ENCODE measurements at places on chromosomes 2 and 18.

- DNase-seq = no peak
Observed at GRCh38 chr18:48407358-48407757, 1.8 kb downstream of the ZBTB7C start.

DNA sequence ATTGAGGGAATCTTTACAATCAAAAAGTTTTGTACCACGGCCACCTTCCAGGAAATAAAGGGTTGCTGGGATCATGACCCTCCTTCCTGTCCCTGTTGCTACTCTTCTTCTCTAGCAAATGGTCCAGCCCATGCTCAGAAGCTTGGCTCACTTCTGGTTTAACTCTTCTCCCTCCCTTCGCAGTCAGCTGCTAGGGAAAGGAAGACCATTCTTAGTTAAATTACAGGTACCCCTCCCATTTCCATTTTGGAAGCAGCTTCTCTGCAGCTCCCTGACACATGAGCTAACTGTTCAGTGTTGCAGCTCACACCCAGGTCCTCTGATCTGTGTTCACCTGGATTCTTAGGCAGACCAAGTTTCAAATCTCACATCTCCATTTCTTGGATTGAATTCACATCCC, 100.3 kb downstream of the DOCK10 start:
- DNase-seq = no peak

DNA sequence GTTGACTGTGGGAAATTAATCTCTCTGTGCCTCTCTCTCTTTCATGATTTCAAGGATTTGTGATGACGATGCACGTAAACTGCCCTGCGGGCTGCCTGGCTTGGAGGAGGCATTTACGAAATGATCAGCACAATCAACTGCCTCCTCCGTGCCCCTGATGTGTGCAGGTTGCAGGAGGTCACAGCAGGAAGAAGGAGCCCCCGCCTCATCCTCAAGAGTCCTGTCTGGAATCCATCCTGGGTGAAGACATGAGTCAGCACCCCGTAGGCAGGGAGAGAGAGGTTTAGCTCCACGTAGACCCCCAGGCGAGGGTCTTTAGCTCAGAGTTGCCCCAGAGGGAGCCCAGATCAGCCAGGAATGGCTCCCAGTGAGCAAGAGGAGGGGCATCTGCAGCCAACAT, 17.1 kb upstream of the TEX51 start:
- no peak for DNase-seq

GRCh38 chr2:133135035-133135654, 433.1 kb downstream of the NCKAP5 start:
- DNase-seq = no peak

GRCh38 chr2:26068602-26069298, 34.9 kb downstream of the RAB10 start:
- DNase-seq = peak; percentile 28

Data from T-helper 22 cell (primary cell).